ENCODE measurements at places on chromosomes 4 and X.

DNA sequence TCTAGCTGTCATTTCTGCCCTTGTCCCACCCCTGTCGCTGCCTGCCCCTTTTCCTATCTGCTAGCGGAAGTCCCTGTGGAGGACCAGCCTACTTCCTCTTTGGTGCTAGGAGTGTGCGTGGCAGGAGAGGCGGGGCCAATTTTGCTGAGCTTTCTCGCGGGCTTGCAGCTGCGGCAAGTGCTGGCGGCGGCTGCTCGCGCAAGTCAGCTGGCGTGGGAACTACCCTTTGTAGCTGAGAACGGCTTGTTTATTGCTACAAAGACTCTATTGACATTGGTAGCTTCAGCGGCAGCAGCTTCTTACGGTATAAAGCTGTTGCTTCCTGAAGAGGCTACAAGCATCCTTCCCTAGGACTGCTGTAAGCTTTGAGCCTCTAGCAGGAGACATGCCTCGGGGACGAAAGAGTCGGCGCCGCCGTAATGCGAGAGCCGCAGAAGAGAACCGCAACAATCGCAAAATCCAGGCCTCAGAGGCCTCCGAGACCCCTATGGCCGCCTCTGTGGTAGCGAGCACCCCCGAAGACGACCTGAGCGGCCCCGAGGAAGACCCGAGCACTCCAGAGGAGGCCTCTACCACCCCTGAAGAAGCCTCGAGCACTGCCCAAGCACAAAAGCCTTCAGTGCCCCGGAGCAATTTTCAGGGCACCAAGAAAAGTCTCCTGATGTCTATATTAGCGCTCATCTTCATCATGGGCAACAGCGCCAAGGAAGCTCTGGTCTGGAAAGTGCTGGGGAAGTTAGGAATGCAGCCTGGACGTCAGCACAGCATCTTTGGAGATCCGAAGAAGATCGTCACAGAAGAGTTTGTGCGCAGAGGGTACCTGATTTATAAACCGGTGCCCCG, at the start of gene MAGEH1:
TSS of gene MAGEH1 (plus strand) at position 138 of the 843 bp plus-strand sequence. CDS start at position 386, 248 bp downstream.
- peak; percentile 87 for DNase-seq

- peak; percentile 84 for DNase-seq
These were observed 126.0 kb upstream of the ENPP6 start for GRCh38 chr4:184343502-184344177.

DNA sequence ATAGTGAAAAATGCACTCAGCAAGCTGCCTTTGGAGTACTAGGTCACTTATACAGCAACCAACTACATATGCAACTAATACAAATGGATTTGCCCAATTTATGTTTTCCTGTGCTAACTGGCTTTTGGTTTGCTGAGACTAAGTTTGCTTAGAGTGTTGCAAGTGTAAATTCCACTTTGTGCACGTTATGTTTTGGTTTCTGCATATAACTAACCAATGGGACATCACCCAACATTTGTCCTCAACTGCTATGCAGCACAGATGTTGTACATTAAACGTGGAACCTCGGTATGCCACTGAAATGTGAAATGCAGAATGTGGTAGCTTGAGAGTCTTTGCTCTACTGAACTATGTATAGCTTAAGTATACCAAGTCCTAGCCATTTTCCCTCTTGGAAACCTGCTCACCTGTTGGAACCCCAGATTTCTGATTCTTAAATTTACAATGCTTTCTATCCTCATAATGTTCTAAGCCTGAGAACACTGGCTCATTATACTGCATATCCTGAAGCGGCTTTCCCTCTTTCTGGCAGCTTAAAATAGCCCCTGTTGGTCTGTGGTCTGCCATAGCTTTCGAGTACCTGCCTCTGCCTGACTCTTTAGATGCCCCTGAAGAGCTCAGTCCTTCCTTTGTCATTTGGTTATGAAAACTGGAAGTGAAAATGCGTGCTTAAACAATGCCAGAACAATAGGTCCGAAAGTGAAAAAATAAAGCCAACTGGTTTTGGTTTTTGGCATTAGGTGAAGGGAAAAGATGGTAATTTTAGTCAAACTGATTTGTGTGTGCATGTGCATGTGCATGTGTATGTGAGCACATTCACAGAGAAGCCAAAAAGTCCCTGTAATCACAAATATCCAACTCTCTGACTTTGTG, 158.0 kb downstream of the SH2D1A start:
- DNase-seq = no peak

DNA sequence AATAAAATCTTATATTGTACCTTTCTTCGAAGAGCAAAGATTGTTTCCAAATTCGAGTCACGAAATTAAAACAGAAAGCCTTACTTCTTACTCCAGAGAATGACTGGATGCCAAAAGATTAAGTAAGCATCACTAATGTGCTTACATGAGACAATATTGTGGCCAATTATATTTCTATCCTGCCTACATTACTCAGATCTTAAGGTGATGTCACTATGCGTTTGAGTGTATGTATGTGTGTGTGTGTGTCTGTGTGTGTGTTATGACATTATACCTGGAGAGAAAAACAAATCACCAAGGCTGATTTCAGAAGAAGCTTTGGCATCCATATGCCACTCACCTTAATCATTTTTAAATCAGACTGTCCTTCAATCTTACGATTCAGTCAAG, 556.3 kb downstream of the PPARGC1A start:
- DNase-seq = no peak

DNA sequence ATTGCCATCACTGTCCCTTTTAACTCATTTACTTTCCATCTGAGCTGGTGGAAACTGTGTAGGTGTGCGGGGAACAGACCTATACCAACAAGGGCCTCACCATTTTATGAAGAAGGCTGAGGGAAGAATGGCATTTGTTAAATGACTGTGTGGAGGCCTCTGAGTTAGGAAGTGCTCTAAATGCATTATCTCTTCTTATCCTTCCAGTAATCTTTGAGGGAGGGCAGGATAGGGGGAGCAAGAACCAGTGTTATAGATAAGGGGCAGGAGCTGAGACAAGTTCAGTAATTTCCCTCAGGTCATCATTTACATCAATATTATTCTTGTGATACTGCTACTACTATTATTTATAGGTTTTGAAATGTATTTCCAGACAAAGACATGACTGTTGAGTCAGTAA, 122.4 kb upstream of the PDLIM3 start:
- no peak for DNase-seq

DNA sequence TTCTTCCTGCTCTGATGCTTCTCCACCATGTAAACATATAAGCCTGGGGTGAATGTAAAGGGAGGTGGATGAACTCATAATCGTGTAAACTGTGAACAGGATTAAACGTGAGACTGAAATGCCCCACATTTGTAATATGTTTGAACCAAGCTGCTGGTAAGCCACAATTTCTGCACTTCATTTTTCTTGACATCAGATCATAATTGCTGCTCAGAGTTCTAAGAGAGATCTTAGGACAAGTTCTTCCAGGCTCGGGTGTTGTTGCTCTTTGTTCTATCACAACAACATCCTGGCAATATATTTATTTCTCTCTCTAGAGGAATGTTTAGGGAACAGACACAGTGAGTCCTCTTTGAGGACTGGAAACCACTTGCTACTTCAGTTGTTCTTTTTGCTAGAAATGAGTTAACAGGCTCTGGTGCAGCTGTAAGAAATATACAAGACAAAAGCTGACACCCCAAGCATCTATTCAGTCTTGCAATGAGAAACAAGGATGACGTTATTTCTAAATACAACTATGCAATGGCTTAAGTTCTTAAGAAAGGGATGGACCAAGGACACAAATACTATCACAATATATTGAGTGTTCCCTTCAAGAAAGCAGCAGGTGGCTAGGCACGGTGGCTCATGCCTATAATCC, 59.6 kb downstream of the LNX1 start:
- peak; percentile 22 for DNase-seq

DNA sequence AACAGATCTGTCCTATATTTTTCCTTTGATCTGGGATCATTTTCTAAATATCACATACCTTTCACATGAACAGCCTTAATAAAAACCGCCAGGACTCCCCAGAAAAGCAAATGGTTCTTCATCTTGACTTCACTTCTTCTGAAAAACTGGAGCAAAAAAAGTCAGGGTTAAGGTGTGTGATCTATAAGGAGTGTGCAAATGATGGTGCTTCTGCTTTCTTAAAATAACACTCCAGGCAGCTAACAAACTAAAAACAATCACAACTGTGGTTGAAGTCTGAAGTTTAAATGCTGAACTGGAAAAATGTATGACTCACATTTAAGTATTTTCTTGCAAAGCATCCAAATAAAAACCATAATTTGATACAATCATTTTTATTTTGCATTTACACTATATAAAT, at the start of gene JCHAIN:
TSS of gene JCHAIN (minus strand) at position 140 of the 400 bp plus-strand sequence. CDS start at position 122, 18 bp downstream.
- peak; percentile 48 for DNase-seq

- DNase-seq = no peak
These were observed 17.2 kb downstream of the RXFP1 start for GRCh38 chr4:158538911-158539310.

DNA sequence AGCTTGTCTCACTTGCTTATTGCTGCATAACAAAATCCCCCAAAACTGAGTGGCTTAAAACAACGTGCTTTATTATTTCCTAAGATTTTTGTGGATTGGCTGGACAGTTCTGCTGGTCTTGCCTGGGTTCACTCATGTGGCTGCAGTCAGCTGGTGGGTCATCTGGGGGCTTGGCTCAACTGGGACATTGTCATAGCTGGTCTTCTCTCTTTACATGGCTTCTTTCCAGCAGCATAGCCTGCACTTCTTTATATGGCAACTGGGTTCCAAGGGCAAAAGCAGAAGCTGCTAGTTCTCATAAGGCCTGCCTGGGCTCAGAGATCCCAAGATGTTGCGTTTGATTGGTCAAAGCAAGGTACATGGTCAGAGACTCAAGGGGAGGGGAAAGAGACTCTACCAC, 33.7 kb upstream of the STAG2 start:
- no peak for DNase-seq

DNA sequence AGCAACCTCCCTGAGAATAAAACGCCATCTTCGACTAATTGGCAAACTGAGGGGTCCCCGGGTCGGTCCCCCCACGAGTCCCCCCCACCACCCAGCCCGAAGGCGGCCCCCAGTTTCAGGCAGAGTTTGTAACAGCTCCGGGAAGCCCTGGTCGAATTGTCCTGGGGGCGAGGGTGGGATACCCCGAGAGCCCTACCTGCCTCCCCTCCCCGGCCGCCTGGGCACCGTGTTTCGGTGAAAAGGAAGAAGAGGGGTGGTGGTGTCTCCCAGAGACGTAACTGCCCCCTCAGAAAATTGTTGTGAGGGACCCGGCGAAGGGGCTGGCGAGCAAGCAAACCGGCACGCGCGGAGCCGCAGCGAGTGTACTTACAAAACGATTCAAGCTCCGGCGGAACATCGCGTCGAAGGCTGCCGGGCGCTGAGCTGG, 1.2 kb downstream of the ATP11C start:
- no peak for DNase-seq

- no peak for DNase-seq
These were observed 15.8 kb downstream of the NLGN3 start for GRCh38 chrX:71160475-71160874.

DNA sequence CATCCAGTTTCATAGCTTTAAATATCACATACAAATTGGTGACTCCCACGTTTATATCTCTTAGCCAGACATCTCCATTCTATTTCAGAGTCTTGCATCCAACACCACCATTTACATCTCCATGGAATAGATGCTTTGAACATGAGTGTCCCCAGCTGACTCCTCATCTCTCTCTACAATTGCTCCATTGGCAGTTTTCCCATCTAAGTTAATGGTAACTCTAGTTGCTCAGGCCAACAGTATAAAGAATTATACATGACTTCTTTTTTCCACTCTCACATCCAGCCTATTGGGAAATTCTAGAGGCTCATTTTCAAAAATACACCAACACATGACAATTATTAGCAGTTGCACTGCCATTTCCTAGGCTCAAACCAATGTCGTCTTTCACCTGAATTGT, 388.2 kb downstream of the STIM2 start:
- peak; percentile 89 for DNase-seq

DNA sequence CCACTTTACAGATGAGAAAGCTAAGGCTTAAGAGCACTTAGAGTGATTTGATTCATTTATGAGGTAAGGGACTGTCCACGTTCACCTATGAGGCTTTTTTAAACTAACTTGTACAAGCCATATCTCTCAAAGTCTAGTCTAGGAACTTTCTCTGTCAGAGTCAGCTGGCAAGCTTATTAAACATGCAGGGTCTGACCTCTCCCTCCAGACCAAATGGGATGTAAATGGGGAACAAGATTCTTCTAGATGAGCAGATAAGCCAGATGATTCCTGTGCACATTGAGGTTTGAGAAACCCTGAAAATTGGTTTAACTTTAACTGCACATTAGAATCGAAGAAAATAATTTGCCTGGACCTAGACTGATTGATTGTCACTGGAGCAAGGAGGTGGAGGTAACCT, 160.0 kb upstream of the SPRY1 start:
- DNase-seq = peak; percentile 37

GRCh38 chr4:55318175-55319129, 27.6 kb upstream of the SRD5A3 start:
- no peak for DNase-seq

DNA sequence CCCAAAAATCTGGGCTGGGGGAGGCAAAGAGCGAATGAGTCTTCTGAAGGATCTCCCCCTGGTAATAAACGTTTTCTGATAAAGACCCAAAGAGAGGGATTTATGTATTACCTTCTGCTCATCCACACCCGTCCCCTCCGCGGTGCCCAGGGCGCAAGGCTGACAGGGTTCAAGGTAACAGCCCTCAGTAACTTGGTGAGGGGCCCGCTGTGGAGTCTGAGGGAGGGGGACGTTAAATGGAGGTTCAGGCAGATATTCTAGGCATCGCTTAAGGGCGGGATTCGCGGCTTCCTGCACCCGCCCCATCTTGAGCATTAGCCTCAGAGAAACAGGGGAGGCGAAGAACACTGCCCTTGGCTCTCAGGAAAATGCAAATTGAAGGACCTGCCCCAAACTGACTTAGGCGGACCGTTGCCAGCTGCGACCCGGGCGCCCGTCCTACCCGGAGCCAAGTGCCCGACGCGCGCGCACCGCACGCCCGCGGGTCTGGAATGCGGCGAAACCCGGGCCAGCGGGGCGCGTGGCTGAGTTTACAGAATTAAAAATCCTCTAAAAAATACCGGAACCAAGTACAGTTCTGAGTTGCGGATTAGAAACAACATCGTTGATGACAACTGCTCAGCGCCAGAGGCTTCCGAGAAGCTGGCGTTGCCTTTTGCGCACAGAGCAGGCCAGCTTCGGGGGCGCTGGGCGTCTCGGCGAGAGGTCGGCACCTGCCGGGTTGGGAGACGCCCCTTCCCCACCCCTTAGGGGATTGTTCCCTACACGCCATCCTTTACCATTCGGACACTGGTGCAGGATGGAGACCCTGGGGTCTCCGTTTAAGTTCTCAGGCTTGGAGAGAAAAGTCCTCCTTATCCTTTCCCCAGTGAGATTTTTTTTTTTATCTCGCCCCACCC, 2.8 kb downstream of the HELT start:
- DNase-seq = no peak

DNA sequence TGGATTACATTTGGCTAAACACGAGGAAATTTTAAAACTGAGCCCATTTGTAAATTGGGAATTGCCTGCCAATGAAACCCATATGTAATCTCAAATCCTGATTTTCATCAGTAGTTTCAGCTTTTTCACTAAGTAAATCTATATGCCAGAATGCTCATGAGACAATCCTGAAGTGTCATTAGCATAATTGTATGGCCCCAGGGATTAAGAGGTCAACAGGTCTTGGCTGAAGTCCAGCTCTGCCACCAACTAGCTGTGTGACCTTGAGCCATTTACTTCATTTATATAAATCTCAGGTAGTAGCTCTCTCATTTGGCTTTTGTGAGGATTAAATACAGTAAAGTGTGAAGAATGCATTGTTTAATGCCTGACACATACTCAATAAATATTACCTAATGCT, 320.5 kb upstream of the EMCN start:
- DNase-seq = no peak

- DNase-seq = peak; percentile 43
These were observed 56.4 kb downstream of the SPCS3 start for GRCh38 chr4:176376032-176376614.

GRCh38 chr4:80462621-80463091, 127.1 kb downstream of the CFAP299 start:
- DNase-seq = peak; percentile 18

GRCh38 chr4:172220679-172221078, 407.5 kb downstream of the GALNTL6 start:
- no peak for DNase-seq

Measured in EH (cell line).